Small intestine (tissue), 16 donors: ENCODE measurements at places on chromosomes 16 and 17.

DNA sequence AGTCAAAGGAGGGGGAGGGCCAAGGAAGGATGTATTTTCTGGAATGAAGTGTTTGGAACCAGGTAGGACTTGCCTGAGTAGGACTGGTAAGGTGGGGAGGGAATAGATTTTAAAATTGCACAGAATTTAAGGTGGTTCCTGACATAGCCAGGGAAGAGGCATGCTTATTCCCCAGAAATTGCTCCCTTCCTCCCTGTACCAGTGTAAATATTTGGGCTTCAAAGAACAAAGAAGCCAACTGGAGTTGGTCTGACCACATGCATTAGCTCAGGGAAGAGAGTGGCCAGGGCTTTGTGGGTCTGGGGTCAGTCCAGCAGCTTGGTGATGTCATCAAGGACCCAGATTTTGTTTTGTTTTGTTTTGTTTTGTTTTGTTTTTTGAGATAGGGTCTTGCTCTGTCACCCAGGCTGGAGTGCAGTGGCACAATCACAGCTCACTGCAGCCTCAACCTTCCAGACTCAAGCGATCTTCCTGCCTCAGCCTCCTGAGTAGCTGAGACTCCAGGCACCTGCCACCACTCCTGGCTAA lies 9.3 kb upstream of the MRTFB start:
- no peak overlapping the region for H3K27ac ChIP-seq
- no peaks in the 10 kb centered on the region for H3K36me3 ChIP-seq
- DNase-seq, result no peak
- no peaks in the 10 kb centered on the region for H3K27me3 ChIP-seq
- no peak overlapping the region for H3K4me3 ChIP-seq
- no peaks in the 10 kb centered on the region for H3K4me1 ChIP-seq

GRCh38 chr17:74019271-74019670 lies 184.2 kb upstream of the RPL38 start:
- no peak overlapping the region for H3K4me3 ChIP-seq
- no peaks in the 10 kb centered on the region for H3K36me3 ChIP-seq
- H3K4me1 ChIP-seq, result no peaks in the 10 kb centered on the region
- H3K27me3 ChIP-seq, result peaks cover 7% of the 10 kb centered on the region
- DNase-seq, result no peak
- no peak overlapping the region for H3K27ac ChIP-seq

- no peak overlapping the region for H3K4me3 ChIP-seq
- H3K27me3 ChIP-seq, result no peaks in the 10 kb centered on the region
- no peak overlapping the region for H3K27ac ChIP-seq
- no peaks in the 10 kb centered on the region for H3K4me1 ChIP-seq
- H3K36me3 ChIP-seq, result no peaks in the 10 kb centered on the region
These were observed 58.1 kb downstream of the SLFN11 start for GRCh38 chr17:35315283-35315682.

- H3K27ac ChIP-seq, result no peak overlapping the region
- no peak for DNase-seq
- H3K4me1 ChIP-seq, result no peaks in the 10 kb centered on the region
- peaks cover 37% of the 10 kb centered on the region for H3K36me3 ChIP-seq
- H3K4me3 ChIP-seq, result no peak overlapping the region
- no peaks in the 10 kb centered on the region for H3K27me3 ChIP-seq
These were observed 49.7 kb upstream of the ENDOV start for GRCh38 chr17:80365001-80365965.

DNA sequence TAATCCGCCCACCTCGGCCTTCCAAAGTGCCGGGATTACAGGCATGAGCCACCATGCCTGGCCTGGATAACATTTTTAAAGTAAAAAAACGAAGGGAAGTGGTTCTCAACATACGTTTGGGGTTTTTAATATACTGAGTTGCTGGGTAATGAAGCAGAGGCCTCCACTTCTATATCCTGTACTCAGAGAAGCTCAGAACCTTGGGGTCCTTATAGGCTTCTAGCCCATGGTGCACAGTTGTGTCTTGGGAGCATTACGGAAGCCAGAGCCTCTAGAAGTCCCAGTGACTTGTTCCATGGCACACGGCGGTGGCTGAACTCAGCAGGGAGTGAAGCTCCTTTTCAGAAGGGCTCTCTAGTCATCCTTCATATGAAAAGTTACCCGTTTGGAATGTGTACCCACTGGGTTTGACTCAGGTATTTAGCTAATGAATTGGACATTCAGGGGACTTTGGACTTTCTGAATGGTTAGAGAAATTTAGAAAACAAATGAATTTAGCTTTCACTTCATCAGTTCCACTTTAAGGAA lies 67.0 kb downstream of the SEC14L1 start:
- no peak overlapping the region for H3K27ac ChIP-seq
- DNase-seq, result no peak
- H3K4me1 ChIP-seq, result no peaks in the 10 kb centered on the region
- H3K4me3 ChIP-seq, result no peak overlapping the region

GRCh38 chr17:50146230-50146926 lies 4.1 kb downstream of the PPP1R9B start:
- H3K27ac ChIP-seq, result no peak overlapping the region
- no peak overlapping the region for H3K4me3 ChIP-seq
- no peak for DNase-seq
- peaks cover 3% of the 10 kb centered on the region for H3K4me1 ChIP-seq

- peaks cover 5% of the 10 kb centered on the region for H3K27me3 ChIP-seq
- H3K36me3 ChIP-seq, result no peaks in the 10 kb centered on the region
- DNase-seq, result peak; percentile 48
- H3K4me1 ChIP-seq, result no peaks in the 10 kb centered on the region
These were observed 55.5 kb upstream of the IRX3 start for GRCh38 chr16:54341892-54342776.

GRCh38 chr17:79126139-79126538 lies 51.5 kb downstream of the ENGASE start:
- no peak overlapping the region for H3K4me3 ChIP-seq
- no peaks in the 10 kb centered on the region for H3K36me3 ChIP-seq
- DNase-seq, result no peak
- H3K4me1 ChIP-seq, result no peaks in the 10 kb centered on the region
- no peak overlapping the region for H3K27ac ChIP-seq

DNA sequence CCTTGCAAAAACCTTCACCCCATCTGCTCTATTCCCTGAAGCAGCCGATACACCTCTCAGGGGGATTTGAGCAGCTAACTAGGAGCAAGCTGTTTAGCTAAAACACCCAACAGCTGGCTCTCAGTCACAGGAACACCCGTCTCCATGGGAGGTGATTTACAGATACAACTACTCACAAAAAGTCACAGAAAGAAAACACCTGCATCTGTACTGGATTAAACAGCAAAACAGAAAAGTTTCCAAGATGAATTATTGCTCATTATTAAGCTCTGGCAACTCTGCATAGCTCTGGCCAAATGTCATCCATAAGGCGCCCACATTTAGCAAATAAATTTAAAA lies 22.3 kb downstream of the GJC1 start:
- H3K4me1 ChIP-seq, result no peaks in the 10 kb centered on the region
- no peak overlapping the region for H3K27ac ChIP-seq
- H3K36me3 ChIP-seq, result no peaks in the 10 kb centered on the region
- no peak for DNase-seq
- no peak overlapping the region for H3K4me3 ChIP-seq

GRCh38 chr16:80972611-80973010 lies 34.1 kb downstream of the CMC2 start:
- no peak overlapping the region for H3K27ac ChIP-seq
- peaks cover 6% of the 10 kb centered on the region for H3K36me3 ChIP-seq

DNA sequence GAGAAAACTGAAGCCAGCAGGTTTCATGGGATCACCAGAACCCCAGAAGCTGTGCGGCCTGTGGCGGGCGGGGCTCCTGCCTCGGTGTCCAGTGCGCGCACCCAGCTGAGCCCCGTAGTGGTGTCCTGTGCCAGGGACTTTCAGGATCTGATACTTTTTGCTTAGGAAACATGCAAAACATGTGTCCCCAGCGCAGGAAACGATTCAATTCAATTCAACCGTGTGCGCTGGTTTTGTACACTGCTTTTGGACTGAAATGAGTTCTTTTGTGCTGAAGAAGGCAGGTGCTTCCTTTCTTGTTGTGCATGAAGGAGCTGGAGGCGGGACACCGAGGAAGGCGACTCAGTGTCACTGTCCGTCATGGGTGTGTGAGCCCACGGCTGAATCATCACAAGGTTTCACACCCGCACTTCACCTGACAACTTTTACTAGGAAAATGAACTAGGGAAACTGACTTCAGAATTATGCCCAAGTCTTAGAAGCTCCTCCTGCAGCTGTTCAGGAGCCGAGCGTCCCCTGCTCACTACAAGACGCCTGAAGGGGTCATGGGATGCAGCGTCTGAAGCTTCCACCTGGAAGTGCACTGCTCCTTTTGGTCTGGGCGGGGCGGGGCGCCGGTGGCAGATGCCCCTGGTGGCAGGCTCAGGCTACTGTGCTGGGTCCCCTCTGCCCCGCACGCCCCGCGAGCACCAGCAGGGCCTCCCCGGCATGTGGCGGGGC lies 31.4 kb upstream of the ZNF750 start:
- H3K27ac ChIP-seq, result no peak overlapping the region
- no peaks in the 10 kb centered on the region for H3K36me3 ChIP-seq
- H3K4me3 ChIP-seq, result no peak overlapping the region
- no peaks in the 10 kb centered on the region for H3K27me3 ChIP-seq
- peaks cover 13% of the 10 kb centered on the region for H3K4me1 ChIP-seq

DNA sequence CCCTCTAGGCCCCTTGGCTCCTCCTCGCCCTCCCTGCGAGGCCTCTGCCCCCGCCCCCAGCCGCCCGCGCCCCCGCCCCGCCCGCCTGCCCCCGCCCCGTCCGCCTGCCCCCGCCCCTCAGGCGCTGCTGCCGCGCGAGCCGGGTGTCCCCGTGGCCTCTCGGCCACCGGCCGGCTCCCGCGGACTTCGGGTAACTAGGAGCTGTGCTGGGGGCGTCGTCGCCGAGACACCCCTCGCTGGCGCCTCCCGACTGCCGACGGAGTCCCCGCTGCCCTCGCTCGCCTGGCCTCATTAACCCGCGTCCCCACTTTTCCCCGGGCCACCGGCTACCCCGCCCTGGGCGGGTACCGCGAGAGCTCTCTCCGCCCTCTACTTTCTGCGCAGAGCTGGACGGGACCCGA lies at the start of gene TLCD1:
TLCD1 (minus strand) TSS at position 8 of the 401 bp plus-strand sequence. CDS start 136 bp downstream, outside the sequence.
- H3K4me3 ChIP-seq, result peak within 1 kb of the TSS; percentile 60
- peak; percentile 94 for DNase-seq
- peaks cover 2% of the 10 kb centered on the region for H3K4me1 ChIP-seq
- no peaks in the 10 kb centered on the region for H3K27me3 ChIP-seq
- peak within 1 kb of the TSS; percentile 99 for H3K27ac ChIP-seq

- peaks cover 4% of the 10 kb centered on the region for H3K36me3 ChIP-seq
- H3K4me1 ChIP-seq, result peaks cover 24% of the 10 kb centered on the region
- H3K27ac ChIP-seq, result peak within 1 kb of the TSS; percentile 89
- DNase-seq, result peak; percentile 94
- H3K4me3 ChIP-seq, result peak within 1 kb of the TSS; percentile 71
These were observed at the start of gene ROGDI for GRCh38 chr16:4801962-4802658. Gene ROGDI, minus strand, starts transcription at chr16:4802633. Its CDS starts 62 bp downstream, at chr16:4802571.

- peaks cover 31% of the 10 kb centered on the region for H3K36me3 ChIP-seq
- DNase-seq, result no peak
- H3K27me3 ChIP-seq, result no peaks in the 10 kb centered on the region
- no peak overlapping the region for H3K27ac ChIP-seq
These were observed 57.0 kb downstream of the RNF213 start for GRCh38 chr17:80317706-80317980.

GRCh38 chr16:64736857-64737256 lies 385.0 kb downstream of the CDH11 start:
- H3K4me1 ChIP-seq, result no peaks in the 10 kb centered on the region
- no peaks in the 10 kb centered on the region for H3K27me3 ChIP-seq
- H3K36me3 ChIP-seq, result no peaks in the 10 kb centered on the region
- H3K27ac ChIP-seq, result no peak overlapping the region
- DNase-seq, result no peak

DNA sequence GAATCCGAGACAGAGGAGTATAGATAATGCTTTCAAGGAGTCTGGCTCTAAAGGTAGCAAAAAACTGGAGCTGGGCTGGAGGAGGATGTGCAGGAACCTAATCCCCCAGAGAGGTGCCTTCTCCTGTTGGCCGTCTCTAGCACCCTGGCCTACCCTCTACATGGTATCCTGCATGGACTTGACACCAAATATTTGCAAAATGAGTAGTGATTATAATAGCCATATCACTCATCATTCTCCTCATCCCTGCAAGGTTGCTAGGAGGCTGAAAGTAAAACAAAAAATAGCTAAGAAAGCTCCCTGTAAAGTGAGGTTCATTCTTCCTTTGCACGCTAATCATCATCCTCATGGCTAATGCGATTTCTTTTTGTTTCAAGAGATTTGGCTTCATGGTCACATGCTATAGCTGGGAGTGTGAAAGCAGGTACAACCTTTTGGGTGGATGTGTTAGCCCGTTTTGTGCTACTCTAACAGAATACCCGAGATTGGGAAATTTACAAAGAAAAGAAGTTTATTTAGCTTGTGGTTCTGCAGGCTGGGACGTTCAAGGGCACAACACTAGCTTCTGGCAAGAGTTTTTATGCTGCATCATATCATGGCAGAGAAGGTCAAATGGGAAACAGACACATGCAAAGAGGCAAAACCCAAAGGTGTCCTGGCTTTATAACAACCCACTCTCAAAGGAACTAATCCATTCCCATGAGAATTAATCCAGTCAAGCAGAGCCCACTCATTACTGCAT lies 27.1 kb upstream of the CIITA start:
- no peak overlapping the region for H3K4me3 ChIP-seq
- H3K27ac ChIP-seq, result no peak overlapping the region
- no peaks in the 10 kb centered on the region for H3K27me3 ChIP-seq
- no peaks in the 10 kb centered on the region for H3K4me1 ChIP-seq
- H3K36me3 ChIP-seq, result no peaks in the 10 kb centered on the region
- no peak for DNase-seq

DNA sequence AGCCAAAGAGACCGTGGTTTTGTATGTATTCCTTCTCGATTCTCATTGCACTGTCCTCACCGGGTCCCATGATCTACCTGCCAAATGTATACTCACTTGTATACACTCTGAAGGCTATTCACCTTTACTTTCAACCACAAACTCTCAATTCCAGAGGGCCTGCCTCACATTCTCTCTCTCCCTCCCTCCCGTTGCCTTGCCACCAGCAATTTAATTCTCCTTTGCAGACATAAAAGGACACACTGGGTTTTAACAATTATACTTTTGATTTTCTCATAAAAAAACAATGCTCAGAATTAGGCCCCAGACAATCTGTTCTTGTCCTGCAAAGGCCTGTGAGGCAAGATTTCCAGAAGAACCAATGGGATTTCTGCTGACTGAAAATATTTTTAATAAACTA lies 265.1 kb upstream of the PSMD7 start:
- no peak overlapping the region for H3K27ac ChIP-seq
- no peak for DNase-seq
- no peak overlapping the region for H3K4me3 ChIP-seq
- no peaks in the 10 kb centered on the region for H3K36me3 ChIP-seq
- H3K27me3 ChIP-seq, result no peaks in the 10 kb centered on the region

DNA sequence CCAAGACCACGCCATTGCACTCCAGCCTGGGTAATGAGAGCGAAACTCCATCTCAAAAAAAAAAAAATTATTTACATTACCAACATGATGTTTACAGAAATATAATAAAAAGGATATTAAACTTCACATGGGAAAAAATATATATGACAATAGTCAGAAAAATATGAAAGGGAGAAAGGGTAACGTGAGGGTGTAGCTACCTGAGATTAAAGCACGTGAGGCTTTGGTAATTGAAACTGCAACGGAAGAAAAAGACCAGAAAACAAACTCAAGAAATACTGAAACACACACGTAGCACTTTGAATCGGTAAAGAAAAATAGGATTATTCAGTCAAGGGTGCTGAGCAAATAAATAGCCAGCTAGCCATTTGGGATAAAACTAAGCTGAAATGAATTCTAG lies 53.6 kb downstream of the CYTH1 start:
- H3K27ac ChIP-seq, result no peak overlapping the region
- H3K36me3 ChIP-seq, result no peaks in the 10 kb centered on the region
- no peak overlapping the region for H3K4me3 ChIP-seq

- peak; percentile 69 for DNase-seq
- peaks cover 6% of the 10 kb centered on the region for H3K27me3 ChIP-seq
- H3K36me3 ChIP-seq, result no peaks in the 10 kb centered on the region
- H3K4me1 ChIP-seq, result no peaks in the 10 kb centered on the region
- no peak overlapping the region for H3K27ac ChIP-seq
- H3K4me3 ChIP-seq, result no peak overlapping the region
These were observed 7.5 kb downstream of the EPOP start for GRCh38 chr17:38667099-38667786.
